Activated naive CD4-positive, alpha-beta T cell (primary cell): ENCODE measurements at places on chromosomes 7 and 10.

DNA sequence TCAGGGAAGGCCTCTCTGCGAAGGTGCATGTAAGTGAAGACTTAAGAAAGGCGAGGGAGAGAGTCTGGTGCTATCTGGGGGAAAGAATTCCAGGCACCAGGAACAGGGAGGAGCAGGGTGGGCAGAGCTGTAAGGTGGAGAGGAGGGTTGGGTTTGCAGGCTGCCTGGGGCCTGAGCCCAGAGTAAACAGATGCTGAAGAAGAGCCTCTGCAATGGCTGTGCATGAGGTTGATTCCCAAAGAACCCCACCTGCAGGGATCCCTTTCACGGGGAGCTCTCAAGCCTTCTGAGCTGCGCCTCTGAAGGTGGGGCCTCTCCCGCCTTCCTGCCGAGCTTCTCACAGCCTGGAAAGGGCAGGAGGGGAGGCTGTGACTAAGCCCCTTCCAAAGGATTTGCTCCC lies 115.1 kb downstream of the RNF216 start:
- DNase-seq, result no peak

DNA sequence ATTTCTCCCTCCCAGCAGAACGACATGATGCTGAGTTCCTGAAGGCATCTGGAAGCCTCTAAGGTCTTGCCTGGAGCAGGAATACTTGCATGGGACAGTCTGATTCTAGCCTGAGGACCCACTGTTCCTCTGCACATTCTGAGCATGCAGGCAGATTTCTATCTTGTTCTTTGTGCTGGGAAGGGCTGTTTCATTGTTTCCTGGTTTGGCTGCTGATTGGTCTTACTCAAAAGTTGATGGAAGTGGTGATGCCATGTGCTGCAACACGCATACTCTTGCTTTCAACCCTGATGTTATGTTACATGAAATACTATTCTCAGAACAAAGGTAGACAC lies 307.0 kb downstream of the GATA3 start:
- no peak for DNase-seq

DNA sequence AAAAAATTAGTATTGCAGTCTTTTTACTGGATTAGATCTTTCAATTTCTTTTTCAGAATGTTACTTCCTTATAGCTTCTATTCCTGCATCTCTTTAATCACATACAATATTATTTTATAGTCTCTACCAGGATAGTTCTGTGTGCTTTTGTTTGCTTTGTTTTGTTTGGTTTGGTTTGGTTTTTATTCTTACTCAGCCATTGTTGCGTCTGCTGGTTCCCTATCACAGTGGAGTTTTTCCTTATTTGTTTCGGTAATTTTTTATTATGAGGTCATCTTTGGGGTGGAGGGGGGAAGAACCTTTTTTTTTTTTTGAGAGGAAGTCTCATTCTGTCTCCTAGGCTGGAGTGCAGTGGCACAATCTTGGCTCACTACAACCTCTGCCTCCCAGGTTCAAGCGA lies 9.0 kb upstream of the BAIAP2L1 start:
- no peak for DNase-seq

DNA sequence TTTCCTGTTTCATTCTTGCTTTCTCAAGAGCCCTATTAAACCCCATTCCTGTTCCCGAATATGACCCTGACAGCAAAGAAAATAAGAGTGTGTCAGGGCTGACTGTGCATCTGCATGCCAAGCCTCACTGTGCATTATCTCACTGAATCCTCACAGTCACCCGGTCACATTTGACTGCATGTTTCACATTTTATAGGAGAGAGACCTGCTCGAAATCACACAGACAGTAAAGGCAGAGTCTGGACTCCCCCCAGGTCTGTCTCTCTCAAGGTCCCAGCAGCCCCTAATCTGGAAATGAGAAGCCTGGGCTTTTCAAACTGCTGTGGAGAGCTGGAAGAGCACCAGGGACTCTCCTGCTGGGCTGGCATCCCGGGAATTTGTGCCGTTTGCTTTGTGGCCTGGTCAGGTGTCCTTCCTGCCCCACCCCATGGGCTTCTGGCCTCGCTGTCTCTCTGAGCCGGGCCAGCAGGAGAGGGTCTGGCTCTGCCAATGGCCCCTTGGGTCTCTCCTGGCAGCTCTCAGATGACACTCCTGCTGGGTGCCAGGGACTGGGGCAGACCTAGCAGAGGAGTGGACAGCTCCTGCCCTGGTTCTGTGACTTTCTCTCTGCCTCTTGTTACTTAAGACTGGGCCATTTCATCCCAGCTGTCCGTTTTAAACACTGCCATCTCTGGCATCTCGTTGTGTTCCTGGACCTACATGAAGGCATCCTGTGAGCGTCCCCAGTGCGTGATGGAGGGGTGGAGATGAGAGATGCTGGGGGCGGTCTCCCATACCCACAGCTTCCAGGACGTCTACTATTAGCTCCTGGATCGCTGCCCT lies 173.6 kb downstream of the ARHGAP12 start:
- DNase-seq, result no peak

DNA sequence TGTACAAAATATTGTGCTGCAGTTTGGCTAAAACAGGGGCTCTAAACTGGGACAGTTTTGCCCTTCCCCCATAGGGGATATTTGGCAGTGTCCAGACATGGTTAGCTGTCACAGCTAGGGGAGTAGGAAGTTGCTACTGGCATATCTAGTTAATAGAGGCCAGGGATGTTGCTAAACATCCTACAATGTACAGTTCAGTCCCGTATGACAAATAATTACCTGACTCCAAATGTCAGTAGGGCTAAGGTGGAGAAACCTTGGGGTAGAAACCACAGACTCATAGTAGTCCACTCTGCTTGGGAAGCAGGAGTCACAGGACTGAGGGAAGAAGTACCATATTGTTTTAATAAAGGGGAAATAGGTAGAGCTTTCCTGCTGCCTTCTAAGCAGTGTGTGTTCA lies 39.8 kb downstream of the WBP1L start:
- no peak for DNase-seq
